Epithelial cell of proximal tubule (primary cell): ENCODE measurements at places on chromosomes 4 and X.

GRCh38 chr4:147689067-147689466, 5.1 kb upstream of the PRMT9 start:
- no peak for DNase-seq

GRCh38 chr4:124329134-124329533, 383.4 kb downstream of the ANKRD50 start:
- no peak for DNase-seq

- DNase-seq = peak; percentile 39
Observed at GRCh38 chr4:89929425-89930159, 34.9 kb downstream of the MMRN1 start.

GRCh38 chr4:20983763-20984575, 283.7 kb downstream of the PACRGL start:
- DNase-seq = no peak

DNA sequence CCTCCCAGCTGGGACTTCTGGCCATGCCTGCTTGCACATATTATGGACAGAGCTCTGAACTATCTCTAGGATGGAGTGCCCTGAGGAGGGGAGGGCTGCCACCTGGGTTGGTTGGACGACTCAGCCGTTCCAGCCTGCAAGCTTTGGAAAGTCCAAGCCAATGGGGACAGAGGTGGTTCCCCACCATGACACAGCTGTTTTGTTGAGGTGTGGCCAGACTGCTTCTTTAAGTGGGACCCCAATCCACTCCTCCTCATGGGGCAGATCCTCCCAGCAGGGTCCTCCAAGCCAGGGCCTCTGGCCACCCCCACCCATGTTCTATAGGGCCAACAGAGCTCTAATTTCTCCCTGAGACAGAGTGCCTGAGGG, 22.7 kb downstream of the F8A3 start:
- DNase-seq = no peak

GRCh38 chr4:89365776-89366175, 58.2 kb upstream of the GPRIN3 start:
- DNase-seq = peak; percentile 33

- peak; percentile 18 for DNase-seq
Observed at GRCh38 chr4:173076903-173077634, 91.5 kb upstream of the GALNT7 start.

GRCh38 chr4:109462297-109462696, 28.7 kb downstream of the SEC24B start:
- no peak for DNase-seq

DNA sequence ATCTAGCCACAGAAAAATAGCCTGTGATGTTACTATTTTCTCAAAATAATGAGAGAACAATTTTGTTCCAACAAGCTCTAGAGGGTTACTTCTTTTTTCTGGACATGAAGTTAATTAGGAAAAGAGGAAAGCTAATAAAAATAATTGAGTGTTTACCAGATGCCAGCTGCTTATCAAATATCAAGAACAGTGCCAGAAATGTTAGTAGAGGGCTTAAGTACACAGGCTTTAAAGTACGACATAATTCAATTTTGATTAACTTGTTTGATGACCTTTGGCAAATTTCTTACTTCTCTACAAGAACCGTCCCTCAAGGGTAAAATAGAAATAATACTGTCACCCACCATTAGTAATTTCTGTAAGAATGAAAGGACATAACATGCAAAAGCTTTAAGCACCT, 977.0 kb downstream of the FSTL5 start:
- DNase-seq = no peak

GRCh38 chr4:14752341-14753046, 249.8 kb upstream of the CPEB2 start:
- DNase-seq = no peak

DNA sequence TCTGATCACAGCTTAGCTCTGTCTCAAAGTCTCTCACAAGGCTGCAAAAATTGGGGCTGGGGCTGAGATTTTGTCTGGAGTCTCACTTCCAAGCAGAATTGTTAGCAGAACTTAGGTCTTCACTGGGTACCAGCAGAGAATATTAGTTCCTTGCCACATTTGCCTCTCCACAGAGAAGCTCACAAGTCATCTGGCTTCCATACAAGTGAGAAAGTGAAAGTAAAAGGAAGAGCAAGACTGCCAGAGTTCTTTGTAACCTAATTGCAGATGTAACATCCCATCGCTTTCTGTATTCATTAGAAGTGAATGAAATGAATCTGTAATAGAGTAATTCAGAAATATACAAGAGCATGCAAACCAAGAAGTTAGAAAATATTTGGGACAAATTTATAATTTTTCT, 624.1 kb upstream of the GNPDA2 start:
- peak; percentile 7 for DNase-seq

DNA sequence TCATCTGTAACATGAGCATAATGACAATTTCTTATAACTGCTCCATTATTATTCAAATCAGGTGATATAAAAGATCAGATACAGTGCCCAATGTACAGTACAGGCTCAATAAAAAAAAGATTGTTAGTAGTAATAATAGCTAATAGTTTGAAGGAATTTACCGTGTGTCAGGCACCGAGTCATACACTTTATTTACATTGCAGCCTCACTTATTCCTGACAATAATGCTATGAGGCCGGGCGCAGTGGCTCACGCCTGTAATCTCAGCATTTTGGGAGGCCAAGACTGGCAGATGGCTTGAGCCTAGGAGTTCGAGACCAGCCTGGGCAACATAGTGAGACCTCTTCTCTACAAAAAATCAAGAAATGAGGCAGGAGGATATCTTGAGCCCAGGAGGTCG, 10.1 kb upstream of the MAP7D3 start:
- DNase-seq = no peak

GRCh38 chr4:152965611-152966010, 29.5 kb downstream of the FHDC1 start:
- no peak for DNase-seq

DNA sequence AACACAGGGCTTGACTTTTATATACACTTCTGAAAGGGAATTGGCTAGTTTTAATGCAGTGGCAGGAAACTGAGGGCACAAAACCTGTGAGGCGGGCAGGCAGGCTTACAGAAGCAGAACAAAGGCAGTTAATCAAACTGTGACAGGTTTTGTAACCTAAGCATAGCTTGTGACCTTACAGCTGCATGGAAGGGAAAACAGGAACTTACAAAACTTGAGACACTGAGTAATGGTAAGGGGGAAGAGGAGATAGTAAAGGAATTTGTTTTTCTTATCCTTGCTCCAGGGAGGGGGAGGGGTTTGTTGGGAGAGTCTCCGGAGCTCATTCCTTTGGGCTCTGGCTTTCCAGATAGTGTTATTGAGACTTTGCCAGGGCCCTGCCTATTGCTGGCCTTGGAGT, 55.6 kb downstream of the SLITRK4 start:
- peak; percentile 36 for DNase-seq

GRCh38 chrX:8405631-8406030, 59.0 kb upstream of the VCX3B start:
- DNase-seq = no peak

- peak; percentile 3 for DNase-seq
Observed at GRCh38 chr4:148649652-148650331, 207.6 kb upstream of the NR3C2 start.

GRCh38 chr4:58553679-58554078, 1443.5 kb upstream of the IGFBP7 start:
- no peak for DNase-seq

DNA sequence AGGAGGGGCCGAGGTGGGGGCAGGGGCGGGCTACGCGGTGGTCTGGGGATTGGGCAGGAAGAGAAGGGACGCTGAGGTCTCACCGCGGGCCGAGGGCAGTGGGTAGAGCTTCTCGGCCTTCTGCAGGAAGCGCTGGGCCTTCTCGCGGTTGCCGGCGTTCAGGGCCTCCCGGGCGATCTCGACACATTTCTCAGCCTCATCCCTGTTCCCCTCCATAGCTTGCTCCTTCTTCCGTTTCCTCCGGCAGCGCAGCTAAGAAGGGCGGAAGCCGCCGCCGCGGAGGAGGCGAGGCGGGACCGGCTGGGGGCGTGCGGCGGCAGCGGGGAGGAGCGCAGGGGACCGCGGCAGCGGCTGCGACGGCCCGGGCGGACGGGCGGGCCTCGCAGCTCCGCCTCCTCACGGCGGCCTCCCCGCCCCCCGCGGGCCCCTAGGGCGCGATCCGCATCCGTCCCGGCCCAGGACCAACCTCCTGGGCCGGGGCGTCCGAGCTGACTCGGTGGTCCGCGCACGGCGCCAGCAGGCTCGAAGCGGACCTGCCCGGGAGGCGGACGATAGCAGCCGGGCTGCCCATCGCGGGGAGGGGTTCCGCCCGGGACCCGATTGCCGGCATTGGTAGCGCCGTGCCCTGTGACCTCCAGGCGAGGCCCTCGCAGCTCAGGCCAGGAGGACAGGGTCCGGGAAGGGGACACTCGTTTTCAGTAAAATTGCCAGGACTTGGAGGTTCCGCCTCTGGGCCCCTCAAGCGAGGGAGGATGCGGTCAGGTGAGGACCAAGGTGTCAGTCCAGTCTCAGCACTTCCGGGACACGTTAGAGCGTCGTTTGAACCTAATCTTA, at the start of gene DNAJB14:
TSS of gene DNAJB14 (minus strand) at position 263 of the 834 bp plus-strand sequence. CDS start at position 216, 47 bp downstream.
- no peak for DNase-seq

DNA sequence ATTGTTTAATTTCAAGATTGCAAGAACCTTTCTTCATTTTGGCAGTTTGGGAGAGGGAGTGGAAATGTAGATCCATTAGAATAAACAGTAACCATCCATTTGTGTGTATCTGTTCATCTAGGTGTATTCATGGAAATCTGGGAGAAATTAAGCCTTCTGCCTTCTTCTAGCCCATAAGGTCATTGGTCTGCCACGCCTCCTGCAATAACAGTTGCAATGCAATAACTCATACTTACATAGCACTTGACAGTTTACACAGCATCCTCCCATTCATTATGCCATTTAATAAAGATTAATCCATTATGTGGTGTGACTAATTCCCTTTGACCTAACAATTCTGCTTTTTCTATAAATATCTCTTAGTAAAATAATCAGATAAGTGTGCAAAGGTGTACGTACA, 42.6 kb downstream of the SHROOM4 start:
- no peak for DNase-seq
